Stimulated activated CD8-positive, alpha-beta memory T cell treated with anti-CD3 and anti-CD28 coated beads, Interleukin-2, amount 100 ng/mL, for 1 hour (primary cell): ENCODE measurements at places on chromosomes 3 and 15.
A peak's percentile ranks its signal among the peaks of the same experiment; 100 is the strongest.

DNA sequence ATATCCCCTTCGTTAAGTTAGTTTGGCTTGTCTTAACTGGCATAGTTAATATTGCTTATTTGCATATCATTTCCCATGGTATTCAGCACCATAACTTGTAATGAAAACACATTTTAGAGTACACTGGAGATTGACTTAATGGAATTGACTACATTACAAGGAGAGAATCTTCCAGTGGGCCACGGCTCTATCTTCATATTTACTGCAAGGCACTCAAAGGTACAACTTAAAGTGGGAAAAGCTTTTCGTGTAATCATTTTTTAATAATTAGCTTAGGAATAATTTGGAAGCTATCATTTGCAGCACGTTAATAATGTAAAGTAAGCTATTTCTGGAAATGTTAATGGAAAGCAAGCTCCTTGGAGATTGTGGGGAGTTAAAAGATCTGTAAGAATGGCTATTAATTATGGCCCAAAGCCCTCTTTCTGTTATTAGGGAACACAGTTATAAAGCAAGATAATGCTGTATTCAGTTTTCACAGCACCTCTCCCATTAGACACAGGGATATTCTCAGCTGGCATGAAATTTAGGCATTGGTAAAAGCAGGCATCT, 551.5 kb upstream of the RGMA start:
- no peak for DNase-seq

DNA sequence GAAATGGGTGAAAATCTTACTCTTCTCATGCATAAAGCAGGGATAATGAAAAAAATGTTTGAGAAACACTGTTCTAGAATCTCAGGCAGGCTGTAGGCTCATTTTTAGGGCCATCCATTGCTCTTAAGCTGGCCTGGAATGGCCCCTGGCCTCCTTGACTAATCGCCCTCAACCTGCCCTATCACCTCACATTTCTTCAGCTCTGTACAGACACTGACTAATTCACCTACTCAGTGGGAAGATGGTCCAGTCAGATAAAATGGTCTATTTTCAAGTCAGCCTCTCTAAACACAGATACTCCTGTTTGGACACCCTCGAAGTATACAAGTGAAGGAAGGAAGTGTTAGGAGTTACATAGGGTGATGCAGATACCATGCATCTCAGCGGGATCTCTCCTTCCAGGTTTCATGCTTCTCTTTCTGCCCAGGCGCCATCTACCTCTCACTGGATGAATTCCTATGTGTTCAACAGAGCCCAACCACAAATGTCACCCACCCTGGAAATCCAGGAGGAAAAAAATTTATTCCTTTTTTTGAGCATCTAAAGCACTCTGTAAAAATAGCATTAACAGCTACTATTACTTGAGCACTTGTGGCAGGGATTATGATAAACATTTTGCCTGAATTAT, 12.1 kb downstream of the FMN1 start:
- DNase-seq = no peak

DNA sequence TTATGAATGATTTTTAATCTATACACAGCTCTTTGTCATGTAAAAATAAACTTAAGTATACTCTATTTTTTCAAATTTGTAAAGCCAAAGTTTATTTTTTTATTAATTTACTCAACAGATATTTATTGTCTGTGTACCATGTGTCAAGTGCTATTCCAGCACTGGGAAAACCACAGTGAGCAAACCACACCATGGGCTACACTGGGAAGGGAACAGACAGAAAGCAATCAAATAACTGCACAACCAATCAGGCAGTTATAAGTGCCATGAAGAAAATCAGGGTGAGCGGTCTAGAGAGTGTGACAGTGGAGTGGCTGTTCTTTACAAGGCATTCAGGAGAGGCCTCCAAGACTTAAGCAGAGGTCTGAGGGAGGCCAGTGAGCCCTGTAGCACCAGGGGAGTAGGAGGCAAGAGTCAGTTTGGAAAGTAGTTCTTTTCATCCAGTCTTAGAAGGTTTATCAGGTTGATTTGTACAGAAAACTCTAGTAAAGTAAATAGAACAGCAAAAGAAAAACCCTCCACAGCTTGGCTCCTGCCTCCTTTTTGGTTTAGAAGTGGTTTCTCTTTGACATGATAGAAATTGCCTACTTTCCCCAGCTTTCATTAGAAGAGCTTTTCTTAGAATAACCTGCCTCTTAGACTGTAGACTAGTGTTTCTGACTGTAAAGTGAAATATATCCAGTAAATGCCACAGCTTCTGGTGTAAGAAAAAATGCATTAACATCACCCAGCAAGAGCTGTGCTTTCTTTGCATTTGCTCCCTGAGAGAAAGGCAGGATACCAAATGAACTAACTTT, 13.7 kb downstream of the EIF2AK4 start:
- no peak for DNase-seq

- DNase-seq = no peak
These were observed 87.9 kb downstream of the ITPR1 start for GRCh38 chr3:4581124-4581424.

GRCh38 chr3:6079011-6079410, 781.9 kb upstream of the GRM7 start:
- DNase-seq = no peak

GRCh38 chr15:58331560-58331912, 100.3 kb upstream of the LIPC start:
- no peak for DNase-seq

DNA sequence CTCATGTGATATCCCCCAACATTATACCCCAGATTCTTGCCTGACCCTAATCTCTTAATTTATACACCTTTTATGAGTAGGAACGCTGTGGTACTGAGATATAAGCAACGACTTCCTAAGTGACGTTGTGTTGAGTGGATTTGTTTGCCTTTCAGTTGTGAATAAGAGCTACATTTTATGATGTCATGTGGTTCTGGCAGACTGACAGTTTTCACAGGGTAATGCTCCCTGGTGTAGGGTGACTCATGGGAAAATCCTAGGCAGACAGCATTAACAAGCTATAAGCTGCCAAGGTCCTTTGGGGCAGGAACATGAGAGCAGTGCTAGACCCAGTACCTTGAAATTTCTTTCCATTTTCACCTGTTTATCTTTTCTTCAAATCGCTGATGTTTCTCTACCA, 11.2 kb downstream of the C3orf52 start:
- DNase-seq = no peak

DNA sequence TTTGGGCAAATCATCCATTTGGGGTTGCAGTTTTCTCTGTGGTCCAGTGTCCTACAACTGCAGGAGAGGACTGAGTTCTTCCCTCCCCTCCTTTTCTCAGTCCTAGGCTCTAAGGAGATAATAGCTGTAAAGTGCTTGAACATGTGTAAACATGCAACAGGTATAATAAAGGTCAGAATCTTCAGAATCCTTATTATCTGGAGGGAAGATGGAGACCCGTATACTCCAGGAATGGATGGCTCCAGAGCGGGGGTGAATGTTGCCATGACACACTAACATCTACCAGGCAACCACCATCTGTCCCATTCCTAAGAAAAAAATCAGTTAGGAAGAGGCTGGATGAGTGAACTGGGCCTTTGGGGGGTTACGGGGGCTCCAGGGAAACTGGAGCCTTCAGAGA, 39.7 kb upstream of the GLCE start:
- DNase-seq = no peak

DNA sequence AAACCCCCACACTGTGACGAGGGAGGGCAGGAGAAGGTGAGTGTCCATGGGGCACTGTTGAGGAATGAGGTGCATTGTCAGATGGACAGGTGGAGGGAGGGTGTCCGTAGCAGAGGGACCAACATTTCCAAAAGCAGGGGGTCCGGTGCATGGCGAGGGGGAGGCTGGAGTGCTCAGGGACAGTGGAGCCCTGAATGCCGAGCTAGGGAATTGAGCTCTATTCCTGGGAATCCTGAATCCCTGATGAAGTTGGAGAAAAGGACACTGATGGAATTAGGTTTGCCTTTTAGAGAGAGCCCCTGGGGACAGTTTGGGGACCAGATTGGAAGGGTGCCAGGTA, 7.9 kb upstream of the ANPEP start:
- DNase-seq = no peak

DNA sequence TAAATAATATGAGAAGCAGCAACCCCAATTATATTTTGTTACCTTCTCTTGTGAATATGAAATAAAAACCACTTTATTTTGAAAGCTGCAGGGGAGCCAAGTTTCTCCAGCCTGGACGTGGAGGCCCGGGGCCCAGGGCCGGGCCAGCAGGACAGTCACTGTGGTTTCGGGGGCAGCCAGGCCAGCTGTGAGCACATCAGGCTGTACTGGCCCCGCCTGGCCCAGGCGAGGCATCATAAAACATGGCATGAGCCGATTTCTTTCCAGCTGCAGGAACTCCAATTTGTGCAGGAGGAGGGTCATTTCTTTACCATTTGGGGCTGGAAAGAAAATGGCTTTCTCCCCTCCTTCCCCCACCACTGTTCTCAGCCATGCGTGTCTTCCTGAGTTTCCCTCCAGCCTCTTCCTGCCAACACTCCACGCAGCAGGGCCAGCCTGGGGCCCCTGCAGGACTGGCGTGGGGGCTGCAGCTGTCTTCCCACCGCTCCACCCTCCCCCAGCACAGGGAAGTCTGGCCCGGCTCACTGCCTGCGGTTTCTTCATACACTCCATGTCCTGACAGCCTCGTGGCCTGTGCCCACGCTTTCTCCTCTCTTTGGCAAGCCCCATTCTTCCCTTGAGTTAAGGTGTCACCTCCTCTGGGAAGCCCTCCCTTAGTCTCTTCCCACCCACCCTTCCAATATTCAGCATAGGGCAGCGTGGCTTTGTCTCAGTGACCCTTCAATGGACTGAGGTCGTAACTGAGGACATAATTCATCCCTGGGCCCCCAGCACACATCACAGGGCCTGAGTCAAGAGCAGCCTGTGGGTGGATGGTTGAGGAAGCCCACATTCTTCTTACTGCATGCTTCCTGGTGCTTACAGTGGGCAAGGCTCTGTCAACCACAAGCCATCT, 135.8 kb downstream of the CHSY1 start:
- no peak for DNase-seq

DNA sequence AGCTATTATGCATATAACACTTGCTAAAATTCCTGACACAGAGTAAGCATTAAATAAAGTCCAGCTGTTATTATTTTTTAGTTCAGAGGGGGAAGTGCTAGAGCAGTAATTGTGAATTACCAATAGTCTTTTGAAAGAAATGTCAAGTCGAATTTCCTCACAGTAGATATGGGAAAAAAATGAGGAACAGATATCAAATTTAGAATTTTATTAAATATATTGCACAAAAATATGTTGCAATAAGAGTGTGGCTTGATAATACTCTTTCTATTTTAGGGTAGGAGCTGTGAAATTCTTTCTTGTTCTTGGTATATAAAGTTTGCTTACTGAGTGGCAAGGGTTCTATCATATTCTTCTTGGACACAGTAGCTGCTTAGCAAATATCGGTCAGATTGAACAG, 181.3 kb downstream of the NFKBIZ start:
- no peak for DNase-seq

DNA sequence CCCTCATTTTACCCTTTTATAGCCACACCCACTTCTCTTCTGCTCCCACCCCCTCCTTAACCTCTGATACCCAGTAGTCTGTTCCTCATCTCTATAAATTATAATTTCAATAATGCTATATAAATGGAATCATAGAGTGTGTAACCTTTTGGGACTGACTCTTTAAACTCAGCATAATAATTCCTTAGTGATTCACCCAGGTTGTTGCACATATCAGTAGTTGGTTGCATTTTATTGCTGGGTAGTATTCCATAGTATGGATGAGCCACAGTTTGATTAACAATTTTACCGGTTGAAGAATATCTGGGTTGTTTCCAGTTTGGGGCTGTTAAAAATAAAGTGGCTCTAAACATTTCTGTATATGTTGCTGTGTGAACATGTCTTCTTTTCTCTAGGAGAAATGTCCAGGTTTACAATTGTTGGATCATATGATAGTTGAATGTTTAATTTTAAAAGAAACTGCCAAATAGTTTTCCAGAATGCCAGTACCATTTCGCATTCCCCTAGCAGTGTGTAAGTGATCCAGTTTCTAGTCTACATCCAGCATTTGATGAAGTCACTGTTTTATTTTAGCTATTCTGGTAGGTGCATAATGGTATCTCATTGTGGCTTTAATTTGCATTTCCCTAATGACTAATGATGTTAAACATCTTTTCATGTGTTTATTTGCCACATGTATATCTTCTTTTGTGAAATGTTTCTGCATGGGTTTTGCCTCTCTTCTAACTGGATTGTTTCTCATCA, 68.5 kb downstream of the VPS8 start:
- no peak for DNase-seq

- no peak for DNase-seq
These were observed 282.8 kb downstream of the CTNNB1 start for GRCh38 chr3:41482134-41482533.

DNA sequence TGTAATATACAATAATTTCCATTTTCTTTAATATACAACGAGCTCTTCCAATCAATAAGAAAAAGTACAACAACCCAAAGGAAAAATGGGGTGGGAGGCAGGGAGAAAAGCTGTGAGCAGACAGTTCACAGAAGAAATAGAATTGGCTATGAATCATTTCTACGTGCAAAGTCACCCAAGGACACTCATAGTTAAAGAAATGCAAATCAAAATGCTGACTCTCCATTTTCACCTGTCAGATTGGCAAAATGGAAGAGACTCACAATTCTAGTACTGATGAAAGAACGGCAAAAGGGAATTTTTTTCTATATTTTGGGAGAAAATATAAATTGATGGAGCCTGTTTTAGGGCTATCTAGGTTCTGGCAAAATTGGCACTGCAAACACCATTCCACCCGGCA, 116.3 kb upstream of the MEF2A start:
- DNase-seq = no peak

GRCh38 chr15:98647774-98648653, at the start of gene IGF1R:
Gene IGF1R, plus strand, starts transcription at chr15:98648539. Its CDS starts 1,043 bp downstream, at chr15:98649582.
- DNase-seq = peak; percentile 71

DNA sequence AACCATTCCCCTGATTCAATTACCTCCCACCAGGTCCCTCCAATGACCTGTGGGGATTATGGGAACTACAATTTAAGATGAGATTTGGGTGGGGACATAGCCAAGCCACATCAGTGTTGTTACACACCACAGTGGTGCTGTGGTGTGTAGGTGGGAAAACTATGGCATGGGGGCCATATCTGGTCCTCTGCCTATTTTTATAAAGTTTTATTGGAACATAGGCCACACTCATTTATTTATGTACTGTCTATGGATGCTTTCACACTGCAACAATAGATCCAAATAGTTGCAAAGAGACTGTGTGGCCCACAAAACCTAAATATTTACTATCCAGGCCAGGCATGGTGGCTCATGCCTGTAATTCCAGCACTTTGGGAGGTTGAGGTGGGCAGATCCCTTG, 46.4 kb downstream of the FLNB start:
- DNase-seq = no peak

- no peak for DNase-seq
These were observed 218.0 kb upstream of the CDIN1 start for GRCh38 chr15:36361351-36361870.
